Right cardiac atrium (tissue), 5 donors: ENCODE measurements at places on chromosomes 7 and 10. TPM values are rescaled to one million over a fixed set of nuclear protein-coding genes. Genes with fewer than 3 reads are reported as not detected.

NPTX2 gene
- polyA plus RNA-seq, result 3.8 TPM

GRCh38 chr10:44390585-44391072, 5.7 kb upstream of the CXCL12 start:
- no peak for DNase-seq

GRCh38 chr7:86975449-86975848, 84.0 kb downstream of the ELAPOR2 start:
- peak; percentile 7 for DNase-seq

DNA sequence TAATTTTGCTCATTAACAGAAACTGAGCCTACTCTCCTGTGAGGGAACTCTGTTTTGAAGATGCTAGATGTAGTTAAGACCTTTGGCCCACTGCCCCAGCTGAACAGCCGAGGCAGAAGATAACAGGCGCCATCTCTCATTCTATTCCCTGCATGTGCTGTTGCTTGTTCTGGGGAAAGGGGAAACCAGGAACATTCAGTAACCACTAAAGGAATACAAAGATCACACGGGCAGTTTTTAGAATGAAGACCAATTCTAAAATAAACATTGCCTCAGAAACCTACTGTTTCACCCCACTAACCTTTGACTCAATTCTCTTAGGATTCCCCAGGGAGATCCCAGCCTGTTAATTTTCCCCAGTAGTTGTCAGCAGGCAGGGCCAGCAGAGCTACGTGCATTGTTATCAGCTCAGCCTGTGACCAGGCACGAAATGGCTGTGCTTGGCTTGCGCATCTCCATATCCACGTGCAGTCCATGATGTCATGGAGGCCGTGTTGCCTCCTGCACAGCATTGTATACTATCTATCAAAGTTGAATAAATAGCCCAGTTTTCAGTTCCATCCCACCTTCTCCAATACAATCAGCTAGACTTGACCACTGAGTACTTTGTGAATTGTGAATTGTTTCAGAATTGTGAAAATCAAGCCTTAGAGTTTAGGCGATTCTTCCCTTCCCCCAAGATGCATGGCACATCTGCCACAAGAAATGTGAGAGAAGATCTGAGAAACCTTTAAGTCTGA, 36.0 kb downstream of the ANK3 start:
- DNase-seq, result peak; percentile 75

- DNase-seq, result no peak
Observed at GRCh38 chr7:98133621-98134303, 27.1 kb downstream of the LMTK2 start.

- no peak for DNase-seq
Observed at GRCh38 chr7:36838616-36839225, 114.4 kb upstream of the AOAH start.

PLEKHA8 gene
- 1.7 TPM for polyA plus RNA-seq

GRCh38 chr10:49149881-49150280, 16.1 kb upstream of the FAM170B start:
- DNase-seq, result no peak

DNA sequence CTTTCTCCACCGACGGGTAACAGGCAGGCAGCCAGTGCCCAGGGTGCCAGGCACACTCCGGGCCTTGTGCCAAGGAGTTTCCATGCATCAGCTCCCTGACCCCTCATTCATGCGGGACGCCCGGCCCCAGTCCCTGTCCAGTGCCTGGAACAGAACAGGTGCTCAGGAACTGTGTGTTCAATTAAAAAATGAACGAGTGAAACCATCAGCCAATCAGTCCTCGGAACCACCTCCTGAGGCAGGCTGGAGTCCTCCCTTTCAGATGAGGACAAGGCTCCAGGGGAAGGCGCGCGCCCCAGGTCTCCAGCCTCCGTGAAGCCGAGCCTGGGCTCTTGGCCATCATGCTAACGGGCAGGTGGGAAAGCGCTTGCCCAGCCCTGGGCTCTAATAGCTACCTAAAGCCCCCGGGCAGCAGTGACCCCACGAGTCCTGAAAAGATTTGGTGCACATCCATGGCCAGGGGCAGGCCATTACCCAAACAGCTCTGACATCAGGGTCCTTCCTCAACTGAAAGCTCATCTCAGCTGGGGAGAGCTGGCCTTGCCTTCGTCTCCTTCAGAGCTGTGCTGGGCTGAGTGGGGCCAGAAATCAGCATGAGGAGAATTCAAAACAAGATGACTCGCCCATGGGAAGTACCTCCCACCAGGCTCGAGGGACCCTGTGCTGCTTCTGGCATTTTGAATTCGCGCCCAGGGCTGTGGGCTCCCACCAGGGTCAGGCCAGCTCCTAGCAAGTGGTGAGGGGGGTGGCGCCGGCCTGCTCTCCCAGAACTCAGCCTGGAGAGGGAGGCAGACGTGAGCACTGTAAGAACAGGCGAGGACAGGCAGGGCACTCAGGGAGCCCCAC, 200.5 kb downstream of the MAD1L1 start:
- DNase-seq, result peak; percentile 68

DNA sequence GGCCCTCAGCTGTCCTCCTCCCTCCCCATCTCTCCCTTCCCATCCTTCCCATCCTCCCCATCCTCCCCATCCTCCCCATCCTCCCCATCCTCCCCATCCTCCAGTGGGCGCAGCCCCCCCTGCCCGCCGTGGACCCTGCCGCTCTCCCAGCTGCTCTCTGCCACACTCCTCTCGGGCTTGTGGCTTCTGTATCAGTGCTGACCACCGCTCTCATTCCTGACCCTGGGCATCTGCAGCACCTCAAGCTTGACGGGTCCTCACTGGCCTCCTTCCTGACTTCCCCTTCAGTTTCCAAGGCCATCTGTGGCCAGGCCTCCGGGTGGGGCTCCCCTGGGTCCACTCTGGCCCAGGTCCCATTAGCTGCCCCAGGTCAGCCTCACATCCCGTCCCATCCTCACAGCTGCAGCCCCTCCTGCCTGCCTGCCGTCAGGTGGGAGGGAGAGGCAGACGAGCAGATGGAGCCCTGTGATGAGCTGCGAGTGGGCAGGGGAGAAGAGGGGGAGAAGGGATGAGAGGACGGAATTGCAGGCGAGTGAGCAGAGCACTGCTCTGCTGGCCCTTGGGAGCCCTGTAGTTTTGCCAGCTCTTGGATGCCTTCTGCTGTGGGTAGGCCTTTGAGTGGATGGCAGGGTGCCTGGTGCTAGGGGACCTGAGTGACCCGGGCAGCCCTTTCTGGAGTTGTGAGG, 35.7 kb downstream of the LHPP start:
- DNase-seq, result no peak

DNA sequence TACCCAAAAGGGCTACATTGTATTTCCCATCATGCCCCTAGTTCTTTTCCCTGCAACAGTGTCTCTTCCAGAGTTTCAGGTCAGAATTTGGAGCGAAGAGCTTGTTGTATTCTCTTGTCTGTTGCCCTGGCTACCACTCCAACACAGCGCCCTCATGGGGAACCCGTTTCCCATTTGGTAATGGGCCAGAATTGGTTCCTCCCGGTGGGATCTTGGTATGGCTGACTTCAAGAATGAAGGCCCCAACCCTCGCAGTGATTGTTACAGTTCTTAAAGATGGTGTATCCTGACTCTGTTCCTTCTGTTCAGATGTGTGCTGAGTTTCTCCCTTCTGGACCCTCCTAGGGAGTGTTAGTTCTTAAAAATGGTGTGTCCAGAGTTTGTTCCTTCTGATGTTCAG, 110.5 kb upstream of the ZNF32 start:
- no peak for DNase-seq

DNA sequence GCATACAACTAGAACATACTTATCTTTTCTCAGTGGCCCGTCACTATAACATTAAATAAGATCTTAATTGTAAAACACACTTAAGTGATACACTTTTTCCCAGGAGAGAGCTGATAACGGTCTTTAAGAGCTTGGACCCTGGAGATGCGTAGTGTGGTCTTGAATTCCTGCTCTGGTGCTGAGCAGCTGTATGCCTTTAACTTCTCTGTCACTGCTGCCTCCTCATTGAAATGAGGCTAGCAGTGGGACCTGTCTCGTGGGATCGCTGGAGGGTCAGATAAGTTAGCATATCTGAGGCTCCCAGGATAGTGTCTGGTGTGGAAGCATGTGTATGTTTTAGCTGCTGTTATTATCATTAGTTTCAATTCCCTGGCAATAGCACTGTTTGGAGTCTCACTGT, 194.9 kb downstream of the SDK1 start:
- peak; percentile 24 for DNase-seq

GRCh38 chr7:91812388-91812787, 68.1 kb downstream of the MTERF1 start:
- DNase-seq, result no peak

GRCh38 chr10:49329146-49329505, 30.2 kb downstream of the C10orf71 start:
- no peak for DNase-seq

PHYH gene
- polyA plus RNA-seq, result 138 TPM

LDB3 gene
- 1,223 TPM for polyA plus RNA-seq

MPLKIP gene
- 30.2 TPM for polyA plus RNA-seq

ANKRD30A gene
- polyA plus RNA-seq, result 0.02 TPM

DNA sequence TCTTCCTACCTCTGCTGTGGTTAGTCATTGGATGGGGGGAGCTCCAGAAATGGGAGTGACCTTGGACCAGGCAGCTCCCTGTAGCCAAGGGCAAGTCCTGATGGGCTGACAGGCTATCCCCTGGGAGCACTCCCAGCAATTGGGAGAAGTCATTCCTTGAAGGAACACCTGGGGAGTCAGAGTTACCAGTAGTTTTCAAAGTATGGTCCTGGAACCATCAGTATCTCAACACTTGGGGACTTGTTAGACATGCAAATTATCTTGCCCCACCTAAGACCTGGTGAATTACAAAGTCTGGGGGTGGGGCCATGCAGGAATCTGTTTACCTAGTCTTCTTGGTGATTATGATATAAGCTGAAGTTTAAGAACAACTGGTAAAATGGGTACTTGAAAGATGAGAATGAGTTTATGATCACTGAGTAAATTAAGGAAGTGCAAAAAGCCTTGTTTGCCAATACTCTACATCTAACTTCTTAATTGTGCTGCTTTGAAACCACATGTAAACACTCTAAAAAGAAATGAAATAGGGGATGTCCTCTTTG, 287.3 kb upstream of the LRRN3 start:
- DNase-seq, result no peak

TUBAL3 gene
- 0.43 TPM for polyA plus RNA-seq

GRCh38 chr10:86595496-86595895, 58.9 kb upstream of the OPN4 start:
- DNase-seq, result no peak

EPHB4 gene
- polyA plus RNA-seq, result 14.4 TPM

DNA sequence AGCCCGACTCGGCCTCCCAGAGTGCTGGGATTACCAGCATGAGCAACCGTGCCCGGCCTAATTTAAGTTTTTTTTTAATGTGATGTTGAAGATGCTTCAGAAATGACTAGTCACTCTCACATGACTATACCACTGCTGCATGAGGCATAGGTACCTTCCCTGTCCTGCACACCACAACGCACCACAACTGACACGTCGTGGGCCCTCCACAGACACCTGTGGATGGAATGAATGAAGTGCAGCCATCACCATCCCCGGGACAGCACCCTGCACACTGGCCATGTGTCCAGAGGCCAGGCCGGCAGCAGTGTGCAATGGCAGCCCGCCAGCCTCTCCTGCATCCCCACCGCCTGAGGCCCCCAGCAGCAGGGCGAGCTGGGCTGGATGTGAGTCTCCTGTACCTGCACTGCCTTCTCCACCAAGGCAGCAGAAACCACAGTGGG, 55.1 kb downstream of the VOPP1 start:
- DNase-seq, result no peak

UCMA gene
- polyA plus RNA-seq, result not detected

- DNase-seq, result peak; percentile 35
Observed at GRCh38 chr7:66696774-66697191, 43.8 kb upstream of the RABGEF1 start.

- DNase-seq, result no peak
Observed at GRCh38 chr7:135364206-135364605, 130.6 kb downstream of the STRA8 start.

GRCh38 chr10:114027951-114028350, 15.7 kb upstream of the ADRB1 start:
- no peak for DNase-seq

GRCh38 chr7:33299425-33299824, 170.1 kb downstream of the BBS9 start:
- no peak for DNase-seq

- DNase-seq, result no peak
Observed at GRCh38 chr7:151244196-151244840, 4.2 kb downstream of the SMARCD3 start.

ZNF22 gene
- 14.8 TPM for polyA plus RNA-seq

GNAT3 gene
- polyA plus RNA-seq, result not detected

HNRNPH3 gene
- 100 TPM for polyA plus RNA-seq
